ENCODE measurements at places on chromosomes 11 and 22.

GRCh38 chr11:9060700-9061111, 30.7 kb downstream of the SCUBE2 start:
- DNase-seq, result no peak

- DNase-seq, result no peak
Measured at GRCh38 chr11:20045098-20045688, 115.1 kb downstream of the DBX1 start.

- DNase-seq, result peak; percentile 74
Measured at GRCh38 chr11:29527391-29527936, 489.4 kb downstream of the KCNA4 start.

DNA sequence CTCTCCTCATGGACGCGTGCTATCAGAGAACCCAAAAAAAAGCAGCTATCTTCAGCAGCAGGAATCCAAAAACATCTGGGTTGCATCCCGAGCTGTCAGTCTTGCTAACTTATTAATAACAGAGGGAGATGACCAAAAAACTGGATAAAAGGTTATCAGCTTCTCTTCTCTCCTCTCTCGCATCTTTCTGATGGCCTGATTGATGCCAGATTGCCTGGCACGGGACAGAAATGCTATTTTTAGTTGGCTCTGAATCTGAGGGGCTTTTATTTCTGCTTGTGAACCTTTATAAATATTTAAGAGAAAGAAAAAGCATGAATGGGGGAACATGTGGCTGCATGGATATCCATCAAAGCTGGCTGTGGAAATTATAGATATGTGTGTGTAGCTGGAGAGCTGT, 230.3 kb downstream of the ETS1 start:
- DNase-seq, result no peak

- DNase-seq, result no peak
Measured at GRCh38 chr11:110564676-110565356, 135.1 kb downstream of the FDX1 start.

GRCh38 chr11:115580927-115581680, 76.9 kb upstream of the CADM1 start:
- DNase-seq, result no peak

DNA sequence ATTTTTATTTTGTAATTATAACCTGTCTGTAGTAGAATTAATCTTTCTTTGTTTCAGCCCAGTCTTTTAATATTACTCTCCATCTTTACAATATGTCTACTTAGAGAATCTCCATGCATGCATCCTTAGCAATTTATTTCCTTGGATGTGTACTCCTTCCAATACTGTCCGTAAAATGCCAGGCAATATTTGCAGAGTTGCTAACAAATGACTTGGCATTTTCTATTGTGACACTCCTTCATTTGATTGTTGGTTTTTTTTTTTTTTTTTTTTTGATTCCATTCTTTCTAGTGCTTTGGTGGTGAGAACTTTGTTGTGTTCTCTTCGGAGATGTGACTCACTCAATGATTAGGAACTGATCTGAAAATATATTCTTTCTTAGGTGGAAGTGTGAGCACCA, 220.3 kb downstream of the CNTN5 start:
- no peak for DNase-seq

- no peak for DNase-seq
Measured at GRCh38 chr22:22450343-22450839, 58.2 kb downstream of the ZNF280B start.

- DNase-seq, result no peak
Measured at GRCh38 chr11:7793233-7793632, 3.5 kb downstream of the OR5P2 start.

DNA sequence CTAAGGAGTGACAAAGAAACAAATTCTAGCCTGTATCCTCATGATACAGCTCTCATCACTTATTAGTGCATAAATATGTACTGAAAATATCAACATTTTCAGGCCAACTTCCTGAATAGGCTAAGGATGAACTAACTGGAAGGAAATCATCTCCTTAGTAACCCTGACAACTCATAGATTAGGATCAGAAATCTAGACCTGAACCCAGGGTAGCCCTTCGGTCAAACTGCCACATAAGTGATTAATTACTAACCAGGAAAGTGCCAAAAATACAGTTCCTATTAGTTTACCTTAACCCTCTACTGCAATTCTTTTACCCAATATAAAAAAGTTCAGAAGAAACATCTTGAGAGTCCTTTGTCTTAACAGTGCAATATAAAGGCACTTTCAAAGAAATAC, 40.0 kb downstream of the AMBRA1 start:
- DNase-seq, result peak; percentile 33

- DNase-seq, result peak; percentile 56
Measured at GRCh38 chr22:25235547-25236290, 16.3 kb downstream of the CRYBB2 start.

- no peak for DNase-seq
Measured at GRCh38 chr11:75427181-75427580, 5.8 kb downstream of the KLHL35 start.

DNA sequence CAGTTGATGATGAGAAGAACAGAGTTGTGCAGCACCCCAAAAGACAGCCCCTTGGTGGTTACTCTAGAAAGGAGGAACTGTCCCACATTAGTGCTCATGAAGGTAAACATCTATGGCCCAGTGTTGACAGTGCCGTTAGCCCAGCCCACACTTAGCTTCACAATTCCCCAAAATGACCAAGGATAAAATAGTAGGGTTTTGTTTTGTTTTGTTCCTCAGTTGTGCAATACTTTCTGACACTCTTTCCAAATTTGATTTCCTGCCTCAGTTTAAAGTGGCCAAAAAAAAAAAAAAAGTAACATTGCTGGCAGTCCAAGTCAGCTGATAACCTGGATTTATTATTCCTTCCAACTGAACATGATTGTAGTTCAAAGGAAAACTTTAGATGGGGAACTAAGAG, 269.4 kb downstream of the TMEM135 start:
- no peak for DNase-seq

DNA sequence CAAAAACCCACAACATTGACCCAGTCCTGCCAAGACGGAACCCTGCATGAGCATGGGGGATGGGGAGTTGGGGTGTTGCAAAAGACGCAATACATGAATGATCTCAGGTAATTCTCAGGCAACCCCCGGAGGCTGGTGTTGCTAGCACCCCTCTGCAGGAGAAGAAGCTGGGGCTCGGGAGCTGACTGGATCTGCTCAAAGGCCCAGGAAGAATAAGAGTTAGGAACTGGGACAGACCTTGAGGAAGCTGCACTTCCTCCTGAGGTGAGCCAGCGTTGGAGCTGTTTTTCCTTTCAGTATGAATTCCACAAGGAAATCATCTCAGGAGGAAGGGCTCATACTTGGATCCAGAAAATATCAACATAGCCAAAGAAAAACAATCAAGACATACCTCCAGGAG, at the start of gene KRTAP5-9:
Gene KRTAP5-9, plus strand, starts transcription at position 301 of the 400 bp plus-strand sequence. CDS start 238 bp downstream, outside the sequence.
- no peak for DNase-seq

- no peak for DNase-seq
Measured at GRCh38 chr22:45226503-45227186, 14.0 kb downstream of the KIAA0930 start.

GRCh38 chr22:28702891-28703290, 23.3 kb upstream of the TTC28 start:
- DNase-seq, result no peak

DNA sequence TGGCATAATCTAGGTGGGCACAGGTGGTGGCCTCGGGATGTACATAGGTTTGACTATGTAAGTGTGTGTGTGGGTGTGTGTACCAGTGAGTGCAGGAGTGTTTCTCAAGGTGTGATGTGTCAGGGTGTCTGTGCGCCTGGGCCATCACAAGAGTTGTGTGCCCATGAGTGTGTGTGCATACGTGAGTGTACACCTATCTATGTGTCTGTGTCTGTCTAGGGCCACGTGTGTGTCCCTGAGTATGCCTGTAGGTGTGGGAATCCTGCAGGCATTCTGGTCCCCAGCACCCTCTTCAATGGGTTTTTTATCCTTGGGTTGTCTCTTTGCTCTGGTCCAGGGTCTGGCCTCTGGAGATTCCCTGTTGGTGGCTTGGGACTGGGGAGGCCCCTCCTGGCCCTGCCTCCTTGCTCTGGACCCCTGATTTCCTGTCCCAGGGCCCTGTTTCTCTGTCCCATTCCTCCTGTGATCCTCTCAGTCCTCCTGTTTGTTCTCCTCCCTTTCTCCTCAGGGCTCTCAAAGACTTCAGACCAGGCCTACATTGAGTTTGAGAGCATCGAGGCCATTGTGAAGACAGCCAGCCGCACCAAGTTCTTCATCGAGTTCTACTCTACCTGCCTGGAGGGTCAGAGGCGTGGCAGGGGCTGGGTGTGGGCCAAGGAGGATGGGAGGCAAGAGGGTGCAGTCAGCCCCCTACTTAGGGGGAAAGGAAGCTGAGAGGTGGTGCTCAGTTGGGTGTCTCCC, 9.4 kb downstream of the INPPL1 start:
- DNase-seq, result no peak

GRCh38 chr11:69438286-69438920, 43.1 kb upstream of the LINC01488 start:
- DNase-seq, result no peak

DNA sequence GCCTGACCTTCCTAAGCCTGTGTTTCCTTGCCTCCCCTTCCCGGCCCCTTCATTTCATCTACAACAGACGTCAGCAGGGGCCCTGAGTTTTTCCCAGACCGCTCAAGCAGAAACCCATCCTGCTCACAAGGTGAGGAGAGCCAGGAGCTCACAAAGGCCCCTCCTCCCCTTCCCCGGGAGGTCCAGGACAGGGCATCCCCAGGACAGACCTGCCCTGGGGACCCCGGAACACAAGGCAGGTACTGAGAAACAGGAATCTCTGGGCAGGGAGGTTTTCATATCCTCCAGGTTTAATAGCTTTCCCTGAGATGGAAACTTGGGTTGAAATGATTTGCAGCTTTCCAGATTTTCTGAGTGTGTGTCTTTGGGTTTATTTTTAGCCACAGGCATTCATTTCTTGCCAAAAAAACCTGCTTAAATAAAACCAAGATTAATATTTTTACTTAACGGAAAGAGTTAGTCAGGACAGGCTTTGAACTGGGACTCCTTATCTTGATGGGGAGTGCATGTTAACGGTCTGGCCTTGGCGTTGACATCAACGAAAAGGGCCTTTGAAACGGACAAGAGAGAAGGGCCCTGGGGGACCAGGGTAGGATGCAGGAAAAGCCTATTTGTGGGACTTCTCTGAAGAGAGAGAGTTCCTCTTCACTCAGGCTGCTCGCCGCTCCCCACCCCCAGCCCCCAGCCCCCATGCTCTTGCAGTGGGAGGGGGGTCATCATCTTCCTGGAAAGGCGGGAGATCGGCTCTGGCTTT, 38.5 kb downstream of the TIMP3 start:
- no peak for DNase-seq

DNA sequence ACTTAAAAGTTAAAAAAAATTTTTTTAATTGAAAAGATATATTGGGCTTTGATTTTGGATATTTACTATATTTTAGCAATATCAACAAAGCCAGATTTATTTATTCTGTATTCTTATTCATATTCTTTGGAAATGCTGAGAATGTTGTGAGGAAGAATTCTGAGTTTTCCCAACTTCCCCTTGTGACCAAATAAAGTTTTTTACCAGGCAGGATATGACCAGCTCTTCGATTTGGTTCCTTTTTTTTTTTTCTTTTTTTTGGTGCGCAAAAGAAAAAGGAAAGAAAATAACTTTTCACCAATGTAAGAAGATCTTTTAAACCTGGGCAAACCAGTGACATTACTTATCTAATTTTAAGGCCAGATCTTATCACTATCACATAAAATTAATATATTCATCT, 12.9 kb downstream of the TCP11L1 start:
- DNase-seq, result no peak

DNA sequence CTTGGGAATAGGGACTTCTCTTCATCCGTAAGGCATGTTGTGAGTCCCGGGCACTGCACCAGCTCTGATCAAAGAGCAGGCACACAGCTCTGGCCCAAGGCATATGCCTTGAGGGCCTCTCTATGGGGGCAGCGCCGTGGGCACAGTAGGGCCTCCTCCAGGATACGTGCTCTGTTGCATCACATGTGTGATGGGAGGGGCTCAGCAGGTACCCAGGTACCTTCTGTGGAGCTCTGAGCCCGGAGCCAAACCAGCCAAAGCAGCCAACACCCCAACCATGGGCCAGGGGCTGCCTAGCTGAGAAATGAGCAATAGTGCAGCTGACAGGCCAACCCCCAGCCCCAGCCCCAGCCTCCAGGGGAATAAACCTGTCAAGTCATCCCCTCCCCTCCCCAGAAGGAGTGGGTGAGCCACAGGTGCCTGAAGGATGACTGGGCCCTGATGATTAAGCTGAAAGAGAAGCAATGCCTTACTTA, 79.7 kb upstream of the SHISAL1 start:
- no peak for DNase-seq

DNA sequence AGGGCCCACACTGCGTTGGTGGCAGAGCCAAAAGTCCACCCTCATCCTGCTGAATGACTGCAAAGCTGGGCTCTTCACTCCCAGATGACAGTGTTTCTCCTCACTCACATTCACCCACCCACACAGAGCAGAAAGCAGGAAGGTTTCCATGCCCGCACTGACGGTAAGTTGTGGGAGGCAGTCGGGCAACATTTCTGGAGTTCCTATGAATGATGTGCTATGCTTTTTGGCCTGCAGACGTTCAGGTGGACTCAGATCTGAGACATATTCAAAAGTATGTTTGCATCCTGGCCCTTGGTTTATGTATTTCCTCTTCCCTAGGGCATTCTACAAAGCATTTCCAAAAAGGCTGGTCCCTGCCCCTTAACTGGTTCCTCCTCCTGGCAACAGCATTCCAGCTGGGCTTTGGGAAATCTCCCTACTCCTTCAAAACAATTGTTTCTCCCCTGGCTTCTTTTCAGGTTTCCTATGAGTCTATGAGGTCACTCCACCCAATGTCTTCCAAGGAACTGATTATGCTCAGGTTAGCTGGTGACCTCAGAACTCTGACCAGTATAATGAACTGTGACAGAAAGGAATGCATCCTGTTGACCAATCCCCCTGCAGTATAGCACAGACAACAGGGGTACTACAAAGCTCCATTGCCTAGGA, 36.4 kb downstream of the PACSIN2 start:
- no peak for DNase-seq

DNA sequence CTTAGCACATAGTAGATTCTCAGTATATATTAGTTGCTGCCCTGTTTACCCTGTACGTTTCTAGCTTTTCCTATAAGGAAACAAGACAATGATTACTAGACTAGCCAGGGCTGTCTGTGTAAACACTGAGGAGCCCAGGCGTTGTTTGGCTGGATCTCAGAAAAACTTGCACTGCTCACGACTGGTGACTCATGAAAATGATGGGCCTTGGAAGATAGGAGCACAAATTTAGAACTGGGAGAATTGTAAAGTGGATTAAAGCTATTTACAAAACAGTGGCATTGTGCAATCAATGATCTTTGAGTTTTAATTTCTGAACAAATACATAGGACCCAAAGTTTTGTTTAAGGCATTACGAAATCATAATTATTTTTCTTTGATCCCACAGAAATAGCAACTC, 276.9 kb downstream of the FAM76B start:
- DNase-seq, result no peak
